ENCODE measurements at places on chromosomes 12 and 14. TPM values are rescaled to one million over a fixed set of nuclear protein-coding genes. Genes with fewer than 3 reads are reported as not detected.

Gene SIX6
- total RNA-seq: not detected

Gene SMIM41
- total RNA-seq: not detected

Gene RERGL
- 0.40 TPM for total RNA-seq

Gene RNASE3
- not detected for total RNA-seq

Gene SERPINA10
- not detected for total RNA-seq

Gene DAO
- not detected for total RNA-seq

Gene DIO2
- 58.4 TPM for total RNA-seq

Gene VRTN
- not detected for total RNA-seq

Gene ACVRL1
- 4.9 TPM for total RNA-seq

Gene DPY19L2
- 0.80 TPM for total RNA-seq

Gene LBHD2
- not detected for total RNA-seq

Gene CAPZA3
- not detected for total RNA-seq

Gene AVPR1A
- 0.36 TPM for total RNA-seq

Gene KRT6A
- total RNA-seq: 18,870 TPM

Gene PROX2
- not detected for total RNA-seq

Gene CD4
- total RNA-seq: 2.2 TPM

GRCh38 chr12:124626971-124627411 lies 59.6 kb upstream of the NCOR2 start:
- ATAC-seq: no peak

DNA sequence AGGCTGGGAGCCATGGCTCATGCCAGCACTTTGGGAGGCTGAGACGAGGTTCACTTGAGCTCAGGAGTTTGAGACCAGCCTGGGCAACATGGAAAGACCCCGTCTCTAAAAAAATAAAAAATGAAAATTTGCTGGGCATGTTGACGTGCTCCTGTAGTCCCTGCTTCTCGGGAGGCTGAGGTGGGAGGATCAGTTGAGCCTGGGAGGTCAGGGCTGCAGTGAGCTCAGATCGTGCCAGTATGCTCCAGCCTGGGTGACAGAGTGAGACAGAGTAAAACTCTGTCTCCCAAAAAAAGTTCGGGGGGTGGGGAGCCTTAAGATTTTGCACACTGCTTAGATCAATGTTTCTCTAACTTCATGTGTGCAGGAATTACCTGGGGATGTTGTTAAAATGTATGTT lies 30.9 kb downstream of the ATP2A2 start:
- no peak for ATAC-seq

GRCh38 chr14:29144621-29145020 lies 378.0 kb downstream of the FOXG1 start:
- ATAC-seq: no peak

DNA sequence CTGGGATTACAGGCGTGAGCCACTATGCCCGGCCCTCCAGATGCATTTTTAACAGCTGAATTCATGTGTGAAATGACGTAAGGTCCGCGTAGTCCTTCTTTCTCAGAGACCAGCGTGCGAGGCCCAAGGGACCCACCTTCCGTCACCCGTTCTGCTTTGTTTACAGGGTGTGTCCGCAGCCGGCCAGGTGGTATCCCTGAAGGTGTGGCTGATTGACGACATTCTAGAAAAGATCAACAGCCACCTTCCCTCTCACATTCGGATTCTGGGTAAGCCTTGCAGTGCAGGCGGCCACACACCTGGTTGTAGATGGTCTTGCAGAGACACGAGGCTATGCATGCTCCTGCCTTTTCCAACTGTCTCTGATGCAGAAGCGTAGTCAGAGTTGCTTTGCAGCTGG lies 9.9 kb downstream of the PUS1 start:
- no peak for ATAC-seq

DNA sequence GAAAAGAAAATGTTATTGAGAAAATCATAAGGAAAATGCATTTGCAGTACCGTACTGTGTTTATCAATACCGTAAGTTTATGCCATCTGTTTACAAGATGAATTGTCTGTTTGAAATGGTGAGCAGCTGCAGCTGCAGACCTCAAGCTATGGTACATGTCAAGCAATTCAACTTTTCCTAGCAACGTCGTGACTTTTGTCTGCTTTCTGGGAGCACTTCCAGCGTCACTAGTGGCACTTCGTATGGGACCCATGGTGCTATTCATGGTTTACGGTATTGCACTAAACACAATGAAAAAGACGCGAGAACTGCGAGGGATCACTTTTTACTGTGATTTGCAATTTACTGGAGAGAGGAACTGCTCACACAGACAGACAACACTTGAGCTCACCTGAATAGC lies 160.8 kb downstream of the UNC79 start:
- no peak for ATAC-seq

DNA sequence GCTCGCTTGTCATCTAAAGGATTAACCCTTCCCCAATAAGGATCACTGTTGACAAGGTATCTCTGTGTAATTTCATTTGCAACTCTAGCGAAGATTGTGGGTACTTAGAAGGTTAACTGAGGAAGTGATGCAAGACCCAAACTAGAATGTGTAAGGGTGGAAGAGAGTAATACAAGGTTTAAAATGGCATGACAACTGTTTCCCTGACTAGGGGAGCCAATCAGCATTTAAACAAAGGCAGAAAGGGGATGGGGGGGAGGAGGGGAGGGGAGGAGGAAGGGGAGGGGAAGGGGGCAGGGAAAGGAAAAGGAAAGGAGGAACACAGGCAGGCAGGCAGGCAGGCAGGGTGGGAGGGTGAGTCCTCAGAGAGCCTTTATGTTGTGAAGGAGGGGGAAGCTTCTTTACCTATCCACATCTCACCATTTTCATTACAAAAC lies 31.1 kb downstream of the NRDE2 start:
- ATAC-seq: no peak

GRCh38 chr12:131229426-131230339 lies 276.0 kb downstream of the ADGRD1 start:
- peak; percentile 61 for ATAC-seq

- no peak for ATAC-seq
These were observed 23.9 kb upstream of the ITGA5 start for GRCh38 chr12:54442961-54443360.

DNA sequence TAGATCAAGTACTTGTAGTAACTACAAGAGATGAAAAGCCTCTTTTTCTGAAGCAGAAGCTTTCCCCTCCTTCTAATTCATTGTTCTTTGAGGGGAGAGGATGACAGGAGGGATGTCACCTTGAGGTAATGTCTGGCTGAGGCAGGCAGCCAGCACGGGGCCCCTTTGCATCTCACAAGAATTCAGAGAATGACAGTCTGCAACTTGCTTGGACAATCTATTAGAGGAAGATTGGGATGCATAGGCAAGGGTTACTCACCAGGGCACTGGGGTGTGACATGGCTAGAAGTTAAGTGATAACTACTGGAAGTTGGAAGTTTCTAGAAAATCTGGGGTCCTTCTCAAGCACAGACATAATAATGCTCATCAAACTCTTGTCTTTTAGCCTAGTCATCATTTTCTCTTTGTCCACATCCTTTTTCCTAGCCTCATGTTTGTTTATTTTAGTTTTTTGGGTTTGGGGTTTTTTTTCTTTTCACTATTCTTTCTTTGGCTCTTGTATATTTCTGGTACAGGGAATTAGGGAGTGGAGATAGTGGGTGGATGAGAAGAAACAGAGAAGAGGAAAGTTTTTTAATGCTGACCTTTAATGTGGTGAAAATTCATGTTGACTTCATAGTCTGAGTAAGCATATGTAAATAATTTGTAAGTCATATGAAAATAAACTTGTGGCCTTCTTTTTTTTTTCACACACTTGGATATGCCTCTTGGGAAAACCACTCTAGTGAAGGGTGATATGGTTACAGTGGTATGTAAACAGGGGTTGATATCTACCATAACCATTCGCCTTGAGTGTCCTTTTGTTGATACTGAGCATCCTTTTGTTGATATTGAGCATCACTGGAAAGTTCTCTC lies 55.1 kb downstream of the TTLL5 start:
- no peak for ATAC-seq

- peak; percentile 12 for ATAC-seq
These were observed 660 bp upstream of the MCRS1 start for GRCh38 chr12:49568442-49569162.

GRCh38 chr12:62785941-62786559 lies 148.9 kb downstream of the PPM1H start:
- peak; percentile 93 for ATAC-seq

DNA sequence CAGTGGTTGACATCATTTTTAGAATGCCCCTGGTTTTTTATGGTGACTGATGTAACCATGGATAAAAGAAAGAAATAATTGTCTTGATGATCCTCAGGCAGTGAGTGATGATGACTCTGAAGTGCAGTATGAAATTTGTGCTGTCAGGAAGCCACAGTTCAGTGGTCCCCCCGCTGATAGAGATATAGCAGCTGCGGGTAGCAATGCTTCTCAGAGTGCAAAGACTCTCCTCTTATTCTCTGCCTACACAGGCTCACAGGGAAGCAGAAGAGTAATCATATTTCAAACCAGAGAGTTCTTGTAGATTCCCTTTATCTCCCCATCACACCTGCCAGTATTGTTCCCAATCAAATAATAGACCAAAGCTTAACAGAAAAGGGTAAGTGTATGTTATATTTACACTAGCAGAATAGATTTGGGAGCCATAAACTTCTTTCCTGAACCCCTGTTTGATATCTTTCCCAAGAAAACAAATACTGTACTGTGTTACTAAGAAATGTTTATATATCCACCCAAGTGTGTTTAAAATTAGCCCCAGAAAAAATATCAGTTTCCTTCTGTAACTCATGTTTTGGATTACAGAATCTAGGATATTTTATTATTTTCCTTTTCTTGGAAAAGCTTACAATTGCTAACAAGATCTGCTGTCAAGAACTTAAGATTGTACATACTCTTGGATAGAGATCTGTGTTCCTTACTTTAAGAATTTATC lies 1817.4 kb upstream of the FLRT2 start:
- no peak for ATAC-seq

DNA sequence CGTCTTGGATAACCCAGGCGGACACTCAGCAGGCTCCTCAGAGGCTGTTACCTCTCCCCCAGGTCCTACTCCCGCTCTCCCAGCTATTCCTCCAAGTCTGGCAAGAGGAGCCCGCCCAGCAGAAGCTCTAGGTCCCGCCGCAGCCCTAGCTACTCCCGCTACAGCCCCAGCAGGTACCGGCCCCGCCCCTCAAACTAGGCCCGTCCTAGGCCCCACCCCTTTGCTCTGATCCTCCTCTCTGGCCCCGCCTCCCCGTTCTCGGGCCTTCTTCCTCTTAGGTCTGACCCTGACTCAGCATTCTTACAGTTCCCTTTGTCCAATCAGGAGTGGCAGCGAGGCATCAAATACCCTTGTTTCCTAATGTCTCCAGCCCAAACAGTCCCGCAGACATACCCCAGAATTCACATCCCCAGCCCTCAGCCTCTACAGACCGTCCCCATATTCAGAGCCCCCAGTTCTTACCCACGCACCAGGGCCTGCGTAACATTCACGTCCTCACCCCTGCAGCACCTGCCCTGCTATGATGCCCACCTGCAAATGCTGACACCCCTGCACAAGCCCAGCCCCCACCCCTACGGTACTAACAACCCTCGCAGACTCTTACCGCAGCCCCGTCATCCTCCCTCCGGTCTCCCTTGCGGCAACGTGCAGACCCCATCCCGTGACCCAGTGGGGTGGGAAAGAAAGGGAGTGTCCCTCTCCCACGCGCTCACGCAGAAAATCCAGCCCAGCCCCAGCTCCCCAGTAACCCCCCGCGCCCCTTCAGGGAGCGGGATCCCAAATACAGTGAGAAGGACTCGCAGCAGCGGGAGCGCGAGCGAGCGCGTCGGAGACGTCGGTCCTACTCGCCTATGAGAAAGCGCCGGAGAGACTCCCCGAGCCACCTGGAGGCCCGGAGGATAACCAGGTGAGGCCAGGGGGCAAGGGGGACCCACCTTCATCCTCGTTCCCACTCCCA lies 25.0 kb upstream of the HSPB8 start:
- ATAC-seq: peak; percentile 79

GRCh38 chr12:42946871-42947381 lies 357.4 kb upstream of the PRICKLE1 start:
- ATAC-seq: peak; percentile 32

DNA sequence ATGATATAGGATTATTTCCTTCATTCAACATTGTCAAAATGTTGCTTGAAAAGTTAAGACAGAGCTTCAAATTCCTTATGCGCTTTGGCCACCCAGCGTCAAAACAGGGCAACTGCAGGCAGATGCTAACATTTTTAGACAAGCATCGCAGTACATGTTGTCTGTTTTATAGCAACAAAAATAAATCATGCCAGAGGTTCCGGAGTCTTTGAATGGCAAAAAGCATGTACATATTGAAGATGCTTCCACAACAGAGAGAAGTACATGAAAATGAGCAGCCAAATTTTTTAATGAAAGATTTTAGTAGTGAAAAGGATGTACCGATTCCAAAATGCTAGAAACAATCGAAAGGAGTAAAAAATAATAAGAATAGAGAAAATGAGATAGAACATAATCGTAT lies 49.8 kb upstream of the USP15 start:
- peak; percentile 47 for ATAC-seq

DNA sequence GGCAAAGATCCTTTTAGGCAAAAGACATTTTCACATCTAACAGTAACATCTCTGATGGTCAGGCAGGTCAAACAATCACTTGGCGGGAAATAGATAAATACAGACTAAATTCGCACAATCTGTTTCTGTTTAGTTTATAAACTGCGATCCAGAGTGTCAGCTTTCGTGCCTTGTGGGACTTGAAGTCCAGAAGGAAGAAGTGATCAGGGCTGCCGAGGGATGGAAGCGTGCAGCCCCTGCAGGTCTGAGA lies 245 bp upstream of the BRMS1L start:
- no peak for ATAC-seq

- ATAC-seq: peak; percentile 6
These were observed 11.4 kb downstream of the EVL start for GRCh38 chr14:100076606-100077005.

- no peak for ATAC-seq
These were observed 8.3 kb downstream of the ADGRD1 start for GRCh38 chr12:130961921-130962451.

DNA sequence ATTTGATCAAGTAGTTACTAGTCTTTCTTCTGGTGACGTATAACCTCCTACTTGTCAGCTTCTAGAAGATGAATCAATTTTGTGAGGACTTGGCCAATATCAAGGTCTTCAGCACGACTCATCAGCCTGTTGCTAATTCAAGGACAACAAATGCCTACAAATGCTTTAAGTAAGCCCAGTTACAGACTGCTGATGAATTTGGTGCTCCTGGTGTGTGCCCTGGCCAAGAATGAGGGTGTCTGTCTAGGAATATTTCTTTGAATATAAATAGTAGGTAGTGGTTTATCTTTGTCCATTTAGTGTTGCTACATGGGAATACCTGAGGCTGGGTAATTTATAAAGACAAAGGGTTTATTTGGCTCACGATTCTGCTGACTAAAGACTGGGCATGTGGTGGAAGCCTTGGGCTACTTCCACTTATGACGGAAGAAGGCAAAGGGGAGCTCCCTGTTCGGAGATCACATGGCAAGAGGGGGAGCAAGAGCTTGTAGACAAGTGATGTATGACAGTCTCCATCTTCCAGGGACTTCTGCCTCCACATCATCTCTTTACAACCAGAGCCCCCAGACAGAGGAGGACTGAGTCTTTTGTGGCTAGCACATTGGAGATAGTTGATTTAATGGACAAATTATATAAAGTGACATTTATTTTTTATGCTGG lies 180.2 kb downstream of the CRADD start:
- no peak for ATAC-seq

Measured in esophagus mucosa (tissue), 1 donor.